Stimulated activated CD8-positive, alpha-beta memory T cell treated with anti-CD3 and anti-CD28 coated beads, Interleukin-7, amount 100 ng/mL, for 1 hour (primary cell): ENCODE measurements at places on chromosomes 7 and 10.

DNA sequence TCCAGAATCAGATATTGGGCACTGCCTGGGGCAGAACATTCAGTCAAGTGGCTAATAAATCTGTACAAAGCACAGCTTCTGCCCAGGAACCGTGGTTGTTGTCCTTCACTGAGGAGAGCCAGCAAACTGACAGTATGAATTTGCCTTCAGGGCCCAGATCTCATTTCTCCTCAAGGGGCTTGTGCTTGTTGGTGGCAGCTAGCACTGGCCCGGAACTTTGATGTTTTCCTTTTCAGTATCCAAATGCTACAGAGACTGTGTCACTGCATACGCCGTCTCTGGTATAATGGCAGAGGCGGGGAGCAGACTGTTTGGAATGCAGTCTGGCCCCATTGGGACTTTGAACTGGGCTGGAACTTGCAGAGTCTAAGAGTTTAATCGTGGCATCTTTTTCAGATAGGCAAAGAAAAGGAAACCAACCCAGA, 30.4 kb upstream of the ADD3 start:
- DNase-seq: no peak

DNA sequence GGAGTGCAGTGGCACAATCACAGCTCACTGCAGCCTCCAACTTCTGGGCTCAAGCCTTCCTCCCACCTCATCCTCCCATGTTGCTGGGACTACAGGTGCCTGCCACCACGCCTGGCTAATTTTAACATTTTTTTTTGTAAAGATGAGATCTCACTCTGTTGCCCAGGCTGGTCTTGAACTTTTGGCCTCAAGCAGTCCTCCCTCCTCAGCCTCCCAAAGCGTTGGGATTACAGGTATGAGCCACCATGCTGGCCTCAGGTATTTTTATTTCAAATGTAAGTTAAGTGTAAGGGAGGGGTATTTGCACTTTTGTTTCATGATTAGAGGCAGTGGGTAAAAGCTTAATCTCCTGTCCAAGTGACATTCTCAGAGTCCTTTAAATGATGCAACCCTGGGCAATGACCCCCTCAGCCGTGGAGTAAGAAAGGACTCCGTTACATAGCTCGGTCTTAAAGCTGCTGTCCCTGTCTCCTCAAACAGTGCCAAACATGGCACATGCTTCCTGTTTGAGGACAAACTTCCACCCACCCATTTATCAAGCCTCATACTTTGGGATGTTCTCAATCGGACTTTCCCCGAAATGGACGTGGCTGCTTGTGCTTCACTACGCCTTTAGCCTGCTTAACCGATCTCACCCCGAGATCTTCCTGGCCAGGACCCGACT, 296.1 kb downstream of the BAMBI start:
- no peak for DNase-seq

DNA sequence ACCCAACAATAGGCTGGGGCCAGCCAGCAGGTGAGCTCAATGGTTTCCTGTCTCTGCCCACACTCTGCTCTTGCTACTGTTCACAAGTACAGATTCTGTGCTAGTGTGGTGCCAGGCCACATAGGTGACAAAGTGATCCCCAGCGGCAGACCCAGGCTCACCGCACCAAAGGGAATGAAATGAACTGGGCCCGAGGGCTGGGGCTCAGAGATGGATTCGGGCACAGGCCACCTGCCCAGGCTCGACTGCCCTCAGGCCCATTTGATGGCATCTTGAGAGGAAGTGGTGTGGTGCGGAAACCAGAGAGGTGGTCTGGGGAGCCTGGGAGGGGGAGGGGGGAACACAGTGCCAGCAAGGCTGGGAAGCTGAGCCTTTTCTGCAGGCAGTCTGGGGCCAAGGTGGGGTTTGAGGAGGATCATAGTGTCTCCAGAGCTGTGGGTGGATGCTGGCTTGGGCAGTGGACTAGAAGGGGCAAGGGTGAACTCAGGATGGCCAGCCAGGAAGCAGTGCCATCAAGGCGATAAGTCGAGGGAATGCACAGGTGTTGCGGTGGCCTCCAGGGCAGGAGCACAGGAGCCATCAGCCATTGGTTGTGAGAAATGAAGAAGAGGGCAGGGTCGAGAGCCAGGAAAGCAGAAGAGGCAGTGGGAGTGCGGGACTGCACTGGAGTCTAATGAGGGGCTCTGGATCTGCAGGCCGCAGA, 85.2 kb downstream of the ARHGAP22 start:
- no peak for DNase-seq

DNA sequence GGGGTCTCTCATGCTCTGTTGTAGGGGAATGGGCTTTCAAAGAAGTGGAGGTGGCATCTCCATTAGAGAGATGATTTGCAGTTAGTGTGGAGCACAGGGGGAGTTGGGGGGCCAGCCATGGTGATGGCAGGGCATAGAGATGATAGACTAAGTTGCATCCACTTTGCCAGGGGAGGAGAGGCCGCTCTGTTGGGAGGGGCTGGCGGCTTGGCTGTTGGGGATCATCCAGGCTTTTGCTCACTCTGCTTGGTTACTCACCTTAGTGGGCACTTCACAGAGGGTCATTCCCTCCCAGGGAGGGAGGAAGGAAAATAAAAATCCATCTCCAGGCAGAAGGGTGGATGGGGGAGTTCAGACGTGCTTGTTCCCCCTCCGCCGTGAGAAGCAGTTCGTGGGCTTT, 31.4 kb upstream of the CDH23 start:
- no peak for DNase-seq

DNA sequence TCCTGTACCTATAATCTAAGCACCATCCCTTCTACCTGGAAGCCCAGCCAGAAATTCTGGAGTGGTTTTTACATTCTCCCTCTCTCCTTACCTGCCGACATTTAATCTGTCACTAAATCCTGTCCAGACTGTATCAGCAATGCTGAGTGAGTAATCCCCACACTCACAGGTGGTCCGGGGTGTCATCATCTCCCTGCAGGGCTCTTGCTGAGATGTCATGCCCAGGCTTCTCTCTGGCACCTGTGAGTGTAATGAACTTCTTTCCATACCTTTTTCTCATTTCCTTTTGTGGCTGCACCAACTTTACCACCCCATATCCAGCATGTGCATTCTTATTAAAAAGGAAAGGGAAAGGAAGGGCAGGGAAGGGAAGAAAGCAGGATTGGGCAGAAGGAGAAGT, 355.2 kb downstream of the CCSER2 start:
- no peak for DNase-seq

DNA sequence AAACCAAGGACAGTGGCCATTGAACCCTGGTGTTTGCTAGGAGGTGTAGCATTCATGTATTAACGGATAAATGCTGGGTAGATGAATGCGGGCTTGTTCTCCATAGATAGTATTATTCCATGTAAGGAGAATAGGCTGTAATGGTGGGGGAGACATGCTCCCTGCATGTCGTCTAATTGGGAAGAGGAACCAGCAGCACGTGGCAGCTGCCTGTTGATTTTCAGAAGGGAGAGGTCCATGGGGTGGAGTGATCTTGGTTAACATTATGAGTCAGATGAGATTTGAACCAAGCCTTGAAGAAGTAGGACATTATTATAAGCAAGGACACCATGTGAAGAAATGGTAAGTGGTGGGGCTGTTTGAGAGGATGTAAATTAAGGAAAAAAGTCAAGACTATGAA, 112.5 kb downstream of the WNT2 start:
- DNase-seq: no peak

DNA sequence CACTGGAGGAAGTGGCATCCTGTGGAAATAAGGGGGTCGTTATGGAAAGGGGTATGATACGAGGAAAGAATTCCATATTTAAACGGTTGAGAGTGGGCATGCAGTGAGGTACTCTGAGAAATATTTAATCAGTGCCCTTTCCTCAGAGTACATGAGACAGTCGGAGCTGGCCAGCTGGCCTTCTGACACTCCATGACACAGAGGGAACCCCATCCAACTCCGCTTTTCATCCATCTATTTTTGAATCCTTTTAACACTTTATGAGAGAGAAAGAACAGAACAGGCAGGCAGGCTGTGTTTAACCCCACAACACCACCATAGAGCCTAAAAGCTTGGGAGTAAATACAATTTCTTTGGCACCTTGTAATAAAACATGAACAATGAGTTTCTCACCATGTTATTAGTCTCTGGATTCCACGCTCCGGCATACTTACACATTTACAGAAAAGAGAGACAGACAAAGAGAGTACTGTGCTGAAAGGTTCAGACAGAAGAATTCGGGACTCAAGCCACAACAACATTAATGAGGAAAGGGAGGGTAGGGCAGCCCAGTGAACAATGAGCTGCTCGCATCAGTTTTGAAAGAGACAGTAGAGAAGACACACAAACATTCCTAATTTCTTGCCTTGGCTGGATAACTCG, 124.2 kb upstream of the PDLIM1 start:
- no peak for DNase-seq

DNA sequence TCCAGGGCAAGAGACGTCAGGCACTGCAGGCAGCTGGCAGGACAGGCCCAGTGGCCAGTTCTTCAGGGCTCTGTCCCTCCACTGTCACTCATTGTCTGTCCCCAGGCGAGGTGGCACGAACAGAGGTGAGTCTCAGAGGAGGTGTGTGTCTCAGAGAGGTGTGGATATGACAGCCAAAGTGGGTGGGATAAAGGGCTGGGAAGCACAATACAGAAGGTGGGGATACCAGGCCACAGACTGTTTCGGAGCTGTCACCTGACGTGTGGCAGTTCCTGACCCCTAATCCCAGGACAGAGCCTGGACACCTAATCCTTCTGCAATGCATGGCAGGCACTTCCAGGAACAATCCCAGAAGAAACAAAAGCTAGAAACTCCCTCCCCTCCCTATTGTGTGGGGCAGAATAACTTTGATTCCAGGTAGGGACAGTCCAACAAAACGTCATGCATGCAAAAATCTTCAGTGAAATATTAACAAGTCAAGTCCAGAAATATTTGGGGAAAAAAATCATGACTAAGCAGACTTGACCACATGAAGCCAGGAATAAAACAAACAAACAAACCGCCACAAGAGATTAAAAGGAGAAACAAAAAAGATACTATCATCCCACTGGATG, 11.6 kb downstream of the KLRG2 start:
- no peak for DNase-seq

DNA sequence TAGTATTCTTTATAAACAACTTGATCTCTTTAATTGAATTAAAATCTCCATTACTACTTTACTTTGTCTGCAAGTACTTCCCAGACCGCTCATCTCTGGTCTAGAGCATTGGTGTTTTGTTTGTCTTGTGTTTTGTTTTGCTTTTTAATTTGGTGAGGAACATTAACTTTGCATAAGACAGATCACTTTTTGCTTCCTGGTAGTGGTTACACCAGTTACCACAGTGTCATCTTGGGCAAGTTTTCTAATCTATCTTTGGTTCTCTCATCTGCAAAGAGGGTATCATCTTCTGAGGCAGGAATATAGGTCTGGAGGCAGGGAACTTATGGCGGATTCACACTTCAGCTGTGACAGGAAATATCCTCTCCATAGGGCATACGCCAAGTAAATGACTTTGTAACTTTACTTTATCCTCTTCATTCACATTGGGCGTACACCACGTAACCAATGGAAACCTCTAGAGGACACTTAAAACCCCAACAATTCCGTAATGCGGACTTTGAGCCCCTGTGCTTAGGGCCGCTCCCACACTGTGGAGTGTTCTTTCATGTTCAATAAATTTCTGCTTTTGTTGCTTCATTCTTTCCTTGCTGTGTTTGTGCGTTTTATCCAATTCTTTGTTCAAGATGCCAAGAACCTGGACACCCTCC, 83.2 kb upstream of the JAZF1 start:
- no peak for DNase-seq

GRCh38 chr7:137094-137891, 55.1 kb upstream of the FAM20C start:
- DNase-seq: no peak

- DNase-seq: no peak
Measured at GRCh38 chr7:117970801-117971200, 97.6 kb upstream of the CTTNBP2 start.

DNA sequence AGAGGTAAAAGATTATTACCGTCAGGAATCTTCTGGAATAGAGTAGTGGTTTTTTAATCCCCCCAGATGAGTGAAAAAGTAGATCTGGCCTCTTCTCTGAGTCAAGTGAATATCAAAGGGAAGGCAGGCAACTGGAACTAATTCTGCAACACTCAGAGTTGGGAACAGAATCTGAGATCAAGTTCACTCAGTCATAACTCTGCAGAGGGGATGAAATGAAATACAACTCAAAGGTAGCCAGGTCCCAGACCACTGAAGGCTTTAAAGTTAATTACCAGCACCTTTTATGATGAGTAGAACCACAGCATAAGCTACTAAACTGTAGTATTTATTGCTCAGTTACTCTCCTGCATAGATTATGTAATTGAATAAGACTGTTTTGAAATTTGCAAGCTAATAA, 455.6 kb upstream of the AKR1E2 start:
- DNase-seq: no peak

- DNase-seq: no peak
Measured at GRCh38 chr10:98208925-98209324, 59.1 kb downstream of the LOXL4 start.

DNA sequence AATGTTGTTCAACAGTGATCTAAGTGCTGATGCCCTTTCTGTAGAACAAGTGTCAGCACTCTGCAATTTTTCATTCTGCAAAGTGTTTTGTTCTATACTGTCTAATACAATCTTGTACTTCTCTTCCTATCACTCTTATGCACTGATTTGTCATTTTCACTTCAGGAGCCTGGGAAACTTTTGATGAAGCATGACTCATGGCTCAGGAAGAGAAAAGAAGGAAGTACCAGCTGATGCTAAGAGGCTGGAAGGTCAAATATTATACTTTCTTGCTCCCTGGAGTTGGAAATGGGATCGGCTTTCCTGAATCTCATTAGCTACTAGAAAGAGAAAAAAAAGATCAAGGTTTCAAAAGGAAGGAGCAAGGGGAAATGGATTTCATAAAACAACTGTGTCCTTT, 45.8 kb downstream of the DGKI start:
- DNase-seq: no peak
